Right kidney (tissue), 9 donors: ENCODE measurements at places on chromosomes 5 and 9.

DNA sequence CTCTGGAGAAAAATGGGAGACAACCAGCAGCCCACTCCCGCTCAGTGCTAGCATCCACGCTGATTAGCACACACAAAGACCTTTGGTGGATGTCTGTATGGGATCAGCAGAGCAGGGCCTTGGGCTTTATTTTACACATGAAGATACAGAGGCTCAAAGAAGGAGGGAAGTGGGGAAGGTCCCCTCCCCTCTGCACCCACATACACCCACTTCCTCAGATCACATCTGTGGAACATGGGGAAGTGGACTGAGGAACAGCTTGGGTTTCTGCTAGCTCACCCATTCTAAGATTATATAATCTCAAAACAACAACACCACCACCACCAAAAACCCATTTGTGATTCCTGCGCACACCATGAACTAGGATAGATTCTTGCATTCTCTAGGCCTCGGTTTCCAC is 14.0 kb downstream of the GGTA1 start:
- no peak for DNase-seq

GRCh38 chr5:137136991-137137632 is 362.0 kb downstream of the SPOCK1 start:
- no peak for DNase-seq

GRCh38 chr9:90953200-90953599 is 151.6 kb downstream of the SYK start:
- no peak for DNase-seq

DNA sequence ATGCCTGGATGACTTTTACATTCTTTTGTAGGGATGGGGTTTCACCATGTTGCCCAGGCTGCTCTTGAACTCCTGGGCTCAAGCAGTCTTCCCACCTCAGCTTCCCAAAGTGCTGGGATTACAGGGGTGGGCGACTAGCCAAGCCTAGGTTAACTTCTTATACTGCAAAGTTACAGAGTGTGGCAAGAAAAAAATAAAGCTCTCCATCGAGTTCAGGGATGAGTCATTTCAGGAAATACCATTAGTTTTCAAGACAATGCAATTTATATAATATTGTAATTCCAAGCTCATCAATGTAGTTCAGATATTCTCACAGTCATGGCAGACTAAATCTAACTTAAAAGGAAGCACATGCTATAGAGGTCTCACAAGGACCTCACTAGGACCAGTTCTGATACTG is 11.5 kb upstream of the ABO start:
- no peak for DNase-seq

DNA sequence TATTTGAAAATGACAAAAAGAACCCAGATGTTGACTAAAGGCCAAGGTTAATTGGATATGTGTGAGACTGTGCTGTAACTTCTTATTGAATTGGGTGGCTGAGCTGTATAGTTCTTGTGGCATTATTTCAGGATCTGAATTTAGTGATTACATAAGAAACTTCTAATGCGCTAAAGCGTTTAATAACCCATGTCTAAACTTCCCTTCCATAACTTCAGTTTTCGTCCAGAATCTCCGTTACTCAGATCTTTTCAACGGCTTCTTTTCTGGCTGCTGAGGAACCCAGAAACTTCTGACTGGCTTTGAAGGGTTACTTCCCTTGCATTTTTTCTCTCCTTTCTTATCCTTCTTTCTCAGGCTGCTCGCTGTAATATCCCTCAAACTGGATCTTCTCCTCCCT is 28.1 kb upstream of the C9orf72 start:
- no peak for DNase-seq

- DNase-seq = no peak
Measured at GRCh38 chr9:134217431-134218210, 53.3 kb upstream of the RNU6ATAC start.

DNA sequence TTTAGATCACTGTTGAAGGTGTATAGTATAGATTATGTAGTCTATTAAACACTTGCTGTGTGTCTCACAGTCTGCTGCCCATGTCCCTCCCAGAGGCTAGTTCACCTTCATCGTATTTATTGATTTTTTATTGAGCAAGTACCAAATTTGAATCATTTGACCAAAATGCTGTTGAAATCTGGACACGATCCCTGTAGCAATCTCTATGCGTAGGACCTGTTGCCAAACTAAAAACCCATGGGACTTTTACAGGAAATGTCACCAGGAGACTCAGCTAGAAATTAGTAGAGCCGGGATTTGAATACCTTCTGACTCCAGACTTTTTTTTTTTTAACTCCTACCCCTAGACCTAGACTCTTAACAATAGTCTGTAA is 17.5 kb downstream of the SLC31A1 start:
- DNase-seq = no peak

DNA sequence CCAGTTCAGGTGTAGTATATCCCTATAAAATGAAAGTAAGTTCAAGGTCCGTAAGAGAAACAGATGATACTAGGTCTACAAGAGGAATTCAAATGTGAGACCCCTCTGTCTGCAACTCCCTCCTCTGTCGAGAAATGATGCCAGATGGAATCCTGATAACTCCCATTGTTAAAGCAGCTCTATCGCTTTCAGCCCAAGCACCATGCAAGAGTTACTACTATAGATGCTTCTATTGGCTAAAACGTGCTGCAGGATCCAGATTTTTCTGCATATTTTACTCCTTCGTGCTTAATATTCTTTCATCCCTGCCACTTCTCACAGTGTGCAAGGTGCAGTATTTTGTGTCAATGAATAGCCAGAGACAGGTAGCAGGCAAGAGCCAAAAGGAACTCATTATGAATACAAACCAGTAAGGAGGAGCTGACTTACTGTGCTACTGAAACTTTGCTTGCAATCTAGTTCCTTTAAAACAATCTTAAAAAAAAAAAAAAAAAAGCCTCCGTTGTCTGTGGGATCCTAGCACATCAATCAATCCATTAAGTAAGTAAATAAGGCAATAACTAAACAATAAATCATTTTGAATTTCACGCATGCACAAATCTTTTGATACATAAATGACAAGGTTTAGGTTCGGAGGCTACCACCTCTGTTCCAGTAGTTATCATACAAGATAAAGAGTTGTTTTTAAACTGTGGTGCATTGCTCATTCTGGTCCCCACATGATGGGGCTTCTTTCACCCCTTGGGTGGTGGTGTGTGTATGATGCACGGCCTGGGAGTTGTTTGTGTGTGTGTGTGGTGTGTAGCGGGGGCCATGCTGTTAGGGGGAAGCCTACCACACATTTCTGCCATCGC is 151.1 kb upstream of the MPDZ start:
- no peak for DNase-seq

DNA sequence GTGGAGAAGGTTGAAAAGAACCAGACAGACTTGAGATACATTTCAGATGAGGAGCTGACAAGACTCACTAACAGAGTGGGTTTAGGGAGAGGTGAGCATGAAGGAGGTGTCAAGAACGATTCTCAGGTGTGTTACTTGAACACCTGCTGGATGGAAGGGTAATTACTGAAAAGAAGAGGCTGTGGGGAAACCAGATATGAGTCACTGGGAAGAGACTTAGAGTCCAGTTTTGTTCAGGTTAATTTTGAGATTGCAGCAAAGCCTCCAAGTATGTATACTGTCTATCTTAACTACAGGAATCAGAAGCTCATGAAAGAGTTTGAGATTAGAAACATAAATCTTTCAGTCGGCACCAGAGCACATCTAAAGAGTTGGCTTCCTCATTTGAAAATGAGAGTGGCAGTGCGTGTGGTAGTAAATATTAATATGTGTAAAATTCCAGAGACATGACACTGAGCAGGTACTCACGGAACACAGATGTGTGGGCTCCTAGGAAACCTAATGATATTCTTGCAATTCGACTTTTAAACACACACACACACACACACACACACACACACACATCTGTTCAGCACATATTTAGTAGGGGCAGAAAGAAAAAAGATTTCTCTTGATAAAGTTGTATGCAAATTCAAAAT is 197.1 kb downstream of the CDH18 start:
- no peak for DNase-seq

DNA sequence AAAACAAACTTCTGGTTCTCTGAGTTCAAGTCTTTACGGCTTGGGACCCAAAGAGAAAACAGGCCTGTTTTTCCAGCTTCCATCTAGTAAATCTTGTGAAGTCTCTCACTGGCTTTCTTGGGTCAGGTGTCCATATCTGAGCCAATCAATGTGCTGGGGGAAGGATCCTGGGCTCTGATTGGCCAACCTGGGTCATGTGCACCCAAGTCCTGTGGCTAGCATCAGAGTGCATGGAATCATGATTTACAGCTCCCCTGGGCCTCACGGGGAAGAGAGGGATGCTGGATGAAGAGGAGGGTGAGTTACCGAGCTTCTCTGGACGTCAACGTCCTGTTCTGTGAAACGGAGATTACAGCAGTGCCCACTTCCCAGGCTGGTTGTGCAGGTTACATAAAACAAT is 19.4 kb downstream of the CXCL14 start:
- DNase-seq = no peak

- no peak for DNase-seq
Measured at GRCh38 chr5:41281215-41281810, 68.0 kb upstream of the C6 start.
